ENCODE measurements at places on chromosomes 7 and 10.

DNA sequence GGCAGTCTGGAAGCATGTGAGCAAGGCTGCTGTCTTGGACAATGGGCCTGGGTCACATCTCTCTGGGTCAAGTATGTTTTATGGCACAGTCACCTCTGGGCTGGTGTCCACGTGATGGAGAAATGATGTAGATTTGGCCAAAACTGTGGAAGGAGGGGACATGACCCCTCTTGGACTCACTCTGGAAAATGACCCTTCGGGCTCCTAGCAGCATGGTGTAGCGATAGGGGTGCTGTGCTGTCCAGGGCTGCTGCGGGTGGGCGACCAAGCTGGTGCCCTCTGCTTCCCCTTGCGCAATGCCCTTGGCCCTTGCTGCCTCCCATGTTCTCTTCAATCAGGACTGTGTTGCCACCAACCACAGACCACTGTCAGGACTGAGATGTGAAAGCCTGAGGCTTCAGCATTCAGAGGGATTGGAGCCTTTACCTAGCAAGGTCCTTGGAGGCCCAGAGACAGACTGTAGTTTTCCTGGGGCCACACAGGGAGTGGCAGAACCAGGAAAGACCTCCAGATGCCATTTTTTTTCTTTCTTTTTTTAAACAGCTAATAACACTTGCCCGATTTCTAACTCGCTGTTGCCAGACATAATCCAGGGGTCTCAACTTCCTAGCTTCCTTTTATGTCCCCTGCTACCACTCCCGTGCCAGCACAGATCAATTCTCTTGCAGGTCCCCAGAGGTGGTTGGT is 6.1 kb downstream of the CYP26A1 start:
- DNase-seq: no peak

DNA sequence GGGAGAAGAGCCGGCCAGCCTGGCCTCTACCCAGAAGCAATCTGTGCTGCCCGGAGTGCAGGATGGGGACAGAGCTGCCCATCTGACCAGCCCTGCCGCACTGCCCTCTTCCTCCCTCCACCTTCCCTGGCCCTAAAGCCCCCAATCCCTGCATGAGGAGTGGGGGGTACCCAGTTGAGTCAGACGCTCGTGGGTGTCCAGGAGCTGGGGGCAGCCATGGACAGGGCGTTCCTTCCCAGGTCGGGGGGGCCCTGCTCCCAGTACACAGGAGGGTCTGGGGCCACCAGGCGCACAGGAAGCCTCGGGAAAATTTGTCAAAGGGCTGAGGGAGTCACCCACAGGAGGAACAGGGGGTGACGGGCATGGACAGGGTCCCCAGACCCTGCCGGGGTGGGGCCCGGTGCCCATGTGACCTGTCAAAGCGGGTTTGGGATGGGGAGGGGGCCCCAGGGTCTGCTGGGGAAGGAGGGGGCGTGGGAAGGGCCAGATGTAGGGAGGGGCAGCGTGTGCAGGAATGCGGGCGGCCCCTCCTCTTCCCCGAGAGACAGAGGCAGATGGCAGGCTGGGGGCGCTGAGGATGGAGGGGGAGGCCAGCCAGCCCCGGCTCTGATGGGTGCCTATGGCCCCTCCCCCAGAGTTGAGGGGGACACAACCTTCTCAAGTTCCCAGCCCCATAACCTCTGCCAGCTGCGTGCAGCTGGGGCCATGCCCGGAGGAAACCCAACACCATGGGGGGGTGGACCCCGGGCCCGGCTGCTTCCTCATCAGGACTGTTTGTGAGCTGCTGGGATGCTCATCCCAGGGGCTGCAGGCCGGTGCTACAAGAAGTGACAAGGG is 21.5 kb upstream of the GRIFIN start:
- no peak for DNase-seq

DNA sequence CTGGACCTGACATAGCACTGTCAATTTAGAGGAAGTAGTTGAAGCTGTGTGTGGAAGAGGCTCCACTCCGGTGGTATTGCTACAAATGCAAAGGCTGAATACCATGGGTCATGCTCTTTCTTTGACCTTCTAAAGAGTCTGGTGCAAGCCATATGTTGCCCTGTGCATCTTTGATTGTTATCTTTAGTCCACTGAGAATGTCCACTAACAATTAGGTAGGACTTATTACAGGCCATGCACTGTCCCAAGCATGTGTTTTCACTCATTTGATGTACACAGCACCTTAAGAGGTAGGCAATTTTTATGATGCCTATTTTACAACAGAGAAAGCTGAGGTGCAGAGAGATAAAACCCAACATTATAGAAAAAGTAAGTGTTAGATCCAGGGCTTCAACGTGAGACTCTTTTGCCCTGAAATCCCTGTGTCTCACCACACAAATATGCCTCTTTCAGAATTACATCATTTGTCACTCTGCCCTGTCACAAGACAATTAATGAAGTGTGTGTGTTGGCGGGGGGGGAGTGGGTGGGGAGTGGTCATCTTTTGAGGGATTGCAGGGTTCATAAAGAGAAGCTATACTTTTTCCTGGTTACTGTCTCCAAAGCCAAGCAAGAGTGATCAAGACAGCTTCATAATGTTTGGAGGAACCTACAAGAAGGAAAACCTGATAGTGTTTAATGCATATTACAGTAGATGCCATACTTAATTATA is 637.6 kb upstream of the IGFBP3 start:
- no peak for DNase-seq

- DNase-seq: no peak
Observed at GRCh38 chr7:81676813-81677212, 93.0 kb downstream of the HGF start.

GRCh38 chr10:102951316-102951715 is 33.2 kb downstream of the CNNM2 start:
- DNase-seq: no peak

DNA sequence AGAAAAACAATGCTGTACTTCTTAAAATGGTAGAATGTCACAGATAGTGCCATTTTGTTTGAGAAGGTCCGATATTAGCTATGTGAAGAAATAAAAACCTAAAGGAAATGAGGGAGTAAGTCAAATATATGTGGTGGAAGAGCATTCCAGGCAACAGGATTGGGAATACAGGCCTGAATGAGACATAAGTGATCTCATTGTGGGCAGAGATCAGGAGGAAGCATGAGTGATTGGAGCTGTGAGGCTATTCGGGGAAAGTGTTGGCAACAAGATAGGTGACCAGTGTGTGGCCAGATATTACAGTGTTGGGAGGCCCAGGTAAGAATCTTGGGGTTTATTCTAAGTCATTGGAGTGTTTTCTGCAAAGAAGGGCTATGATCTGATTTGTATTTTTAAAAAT is 41.3 kb upstream of the AGMO start:
- no peak for DNase-seq

DNA sequence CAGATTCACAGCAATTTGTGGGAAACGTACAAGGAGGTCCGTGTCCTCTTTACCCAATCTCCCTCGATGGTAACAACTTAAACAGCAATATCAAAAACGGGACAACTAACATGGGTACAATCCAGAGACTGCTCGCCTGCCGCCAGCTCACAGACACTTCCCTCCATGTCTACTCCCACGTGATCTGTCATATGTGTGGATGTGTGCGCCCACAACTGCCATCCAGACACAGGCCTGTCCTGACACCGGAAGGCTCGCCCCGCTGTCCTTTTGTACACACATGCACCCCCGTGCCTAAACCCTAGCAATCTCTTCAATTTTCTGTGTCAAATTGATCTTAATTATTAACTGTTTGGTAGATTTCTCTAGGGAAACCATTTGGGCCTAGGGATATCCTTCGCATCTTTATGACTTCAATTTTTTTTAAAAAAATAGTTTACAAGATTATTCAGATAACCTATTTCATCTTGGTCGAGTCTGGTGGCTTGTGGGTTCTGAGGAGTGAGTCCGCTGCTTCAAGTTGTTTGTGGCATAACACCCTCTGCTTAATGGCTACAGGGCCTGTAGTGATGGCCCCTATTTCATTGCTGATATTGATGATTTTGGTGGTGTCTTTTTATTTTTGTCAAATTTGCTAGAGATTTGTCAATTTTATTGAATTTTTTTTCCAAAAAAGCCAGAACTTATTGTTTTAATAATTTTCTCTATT is 260.6 kb downstream of the MAD1L1 start:
- DNase-seq: no peak

DNA sequence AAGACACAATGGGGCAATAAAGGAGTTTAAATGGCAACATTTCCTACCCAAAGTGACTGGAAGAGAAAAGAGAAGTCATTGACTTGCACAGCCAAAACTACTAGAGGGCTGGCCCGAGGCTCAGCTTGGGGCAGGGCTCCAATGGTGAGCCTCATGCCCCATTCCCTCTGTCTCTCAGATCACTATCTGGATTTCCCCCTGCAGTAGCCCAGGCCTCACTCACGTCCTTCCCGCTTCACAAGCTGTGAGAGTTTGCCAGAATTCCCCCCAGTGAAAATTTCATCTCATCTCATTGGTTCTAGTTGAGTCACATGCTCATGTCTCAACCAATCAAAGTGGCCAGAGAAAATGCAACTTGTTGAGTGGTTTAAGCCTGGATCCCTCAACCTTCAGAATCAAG is 181.3 kb downstream of the WDR11 start:
- DNase-seq: no peak

GRCh38 chr7:132218876-132219275 is 357.4 kb downstream of the PLXNA4 start:
- DNase-seq: no peak

GRCh38 chr10:22657566-22658225 is 56.7 kb downstream of the PIP4K2A start:
- DNase-seq: no peak
